ENCODE measurements at places on chromosomes 16 and 17. TPM values are rescaled to one million over a fixed set of nuclear protein-coding genes. Genes with fewer than 3 reads are reported as not detected.

GRCh38 chr17:32488177-32488542 is 1.4 kb downstream of the CDK5R1 start:
- DNase-seq: no peak

- DNase-seq: no peak
These were observed 558.9 kb upstream of the HSBP1 start for GRCh38 chr16:83248735-83249463.

CORO6 gene
- 1.6 TPM for total RNA-seq

CACNA1H gene
- total RNA-seq: 2.1 TPM

DNA sequence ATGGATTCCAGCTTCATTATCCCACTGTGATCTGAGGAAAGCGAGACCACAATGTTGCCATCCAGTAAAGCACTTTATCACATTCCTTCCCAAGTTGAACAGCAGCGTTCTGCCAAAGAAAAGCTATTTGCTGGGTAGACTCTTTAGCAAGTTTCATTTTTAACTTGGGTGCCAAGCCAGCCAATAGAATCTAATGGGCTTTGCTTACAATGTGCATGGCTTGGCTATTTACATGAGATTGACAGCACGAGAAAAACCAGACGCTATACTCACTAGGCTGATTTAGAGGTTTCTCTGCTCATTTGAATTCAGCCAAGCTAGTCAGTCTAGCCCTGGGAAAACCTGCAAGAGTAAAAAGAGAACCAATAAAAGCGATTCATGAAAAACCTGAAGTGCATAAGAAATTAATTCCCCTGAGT is 108.9 kb downstream of the CDH13 start:
- no peak for DNase-seq

DNA sequence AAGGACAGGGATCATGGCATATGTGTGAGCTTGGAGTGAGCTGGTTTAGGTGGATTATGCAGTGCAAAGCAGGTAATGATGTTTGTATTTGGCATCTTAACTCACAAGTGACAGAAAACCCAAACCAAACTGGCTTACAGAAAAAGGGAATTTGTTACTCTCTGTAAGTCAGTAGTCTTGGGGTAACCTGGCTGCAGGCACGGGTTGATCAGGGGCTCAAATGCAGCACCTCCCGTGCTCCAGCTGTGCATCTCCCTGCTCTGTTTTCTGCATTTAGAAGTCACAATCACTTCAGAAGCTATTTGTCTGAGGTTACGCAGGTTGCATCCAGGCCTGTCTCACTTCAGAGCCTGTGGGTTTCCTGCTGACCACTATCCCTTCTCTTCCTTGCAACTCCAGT is 354.3 kb downstream of the CPPED1 start:
- no peak for DNase-seq

DNA sequence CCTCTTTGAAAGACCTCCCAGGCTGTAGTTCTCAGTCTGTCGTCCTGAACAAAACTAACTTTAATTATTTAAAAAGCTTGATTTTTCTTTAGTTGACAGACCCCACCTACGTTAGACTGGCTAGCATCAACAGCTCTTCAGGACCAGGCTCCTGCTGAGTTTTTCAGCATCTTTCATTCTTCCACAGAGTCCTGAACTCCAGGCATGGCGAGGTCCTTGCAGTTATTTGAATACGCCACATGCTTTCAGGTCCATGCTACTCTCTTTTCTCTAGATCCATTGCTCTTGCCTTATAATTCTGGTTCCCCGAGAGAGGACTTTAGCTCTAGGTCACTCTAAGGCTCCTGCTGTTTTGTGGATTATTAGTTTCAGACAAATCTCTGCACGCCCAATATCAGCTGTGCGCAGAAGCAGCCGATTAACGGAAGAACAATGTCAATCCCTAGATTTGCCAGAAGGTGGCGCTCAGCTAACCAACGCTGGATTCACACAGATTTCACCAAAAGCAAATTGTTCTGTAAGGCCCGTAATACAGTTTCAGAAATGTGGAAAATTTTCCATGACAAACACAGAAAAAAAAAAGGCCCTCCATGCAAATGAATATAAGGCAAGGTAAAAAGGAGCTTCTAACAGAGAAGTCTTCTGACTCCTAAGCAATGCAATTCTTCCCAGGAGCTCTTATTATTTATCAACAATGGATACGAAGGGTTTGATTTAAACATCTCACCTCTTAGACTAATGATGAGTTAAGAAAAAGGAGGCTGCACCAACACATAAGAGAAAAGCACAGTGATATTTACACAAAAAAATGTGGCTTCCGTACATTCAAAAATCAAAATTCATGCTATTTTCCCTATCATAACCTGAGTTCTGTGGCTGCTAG is 33.5 kb upstream of the BCO1 start:
- DNase-seq: peak; percentile 31

DNA sequence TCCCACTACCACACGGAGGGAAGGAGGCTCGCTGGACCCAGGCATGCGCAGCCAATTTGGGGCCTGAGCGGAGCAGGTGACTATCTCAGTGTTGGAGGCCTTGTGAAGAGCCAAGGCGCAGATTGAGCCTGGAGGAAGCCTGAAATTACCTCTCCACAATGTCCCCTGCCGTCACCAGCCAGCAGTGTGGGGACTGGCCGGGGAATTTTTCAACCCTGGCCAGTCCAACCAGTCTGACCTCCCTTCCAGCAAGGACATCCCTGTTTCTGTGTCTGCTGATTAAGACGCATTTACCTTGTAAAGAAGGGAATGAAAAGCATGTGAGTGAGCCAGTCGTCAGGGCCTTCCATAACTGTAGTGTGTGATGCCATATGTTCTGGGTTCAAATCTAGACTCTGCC is 198.1 kb upstream of the IRX3 start:
- DNase-seq: no peak

- DNase-seq: no peak
These were observed 45.5 kb downstream of the TBC1D16 start for GRCh38 chr17:79990051-79990592.

DNA sequence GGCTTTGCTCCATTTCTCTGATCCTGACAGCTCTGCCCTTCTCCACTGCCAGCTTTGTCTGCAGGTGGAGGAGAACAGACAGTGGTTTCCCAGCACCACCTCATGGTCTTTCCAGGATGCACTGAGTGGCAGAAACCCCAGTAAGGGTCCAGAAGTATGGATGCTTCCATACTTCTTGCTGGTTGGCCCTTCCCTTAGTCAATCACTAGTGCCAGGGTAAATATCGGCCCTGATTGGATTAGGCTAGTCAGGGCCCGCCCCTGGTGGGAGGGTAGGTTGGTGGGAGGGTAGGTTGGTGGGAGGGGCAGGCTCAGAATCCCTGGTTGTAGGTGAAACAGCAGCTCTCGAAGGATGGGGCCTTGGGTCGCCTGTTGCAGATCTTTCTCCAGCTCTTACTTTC is 10.2 kb downstream of the RNF213 start:
- DNase-seq: peak; percentile 21

MPG gene
- 30.7 TPM for total RNA-seq

DNA sequence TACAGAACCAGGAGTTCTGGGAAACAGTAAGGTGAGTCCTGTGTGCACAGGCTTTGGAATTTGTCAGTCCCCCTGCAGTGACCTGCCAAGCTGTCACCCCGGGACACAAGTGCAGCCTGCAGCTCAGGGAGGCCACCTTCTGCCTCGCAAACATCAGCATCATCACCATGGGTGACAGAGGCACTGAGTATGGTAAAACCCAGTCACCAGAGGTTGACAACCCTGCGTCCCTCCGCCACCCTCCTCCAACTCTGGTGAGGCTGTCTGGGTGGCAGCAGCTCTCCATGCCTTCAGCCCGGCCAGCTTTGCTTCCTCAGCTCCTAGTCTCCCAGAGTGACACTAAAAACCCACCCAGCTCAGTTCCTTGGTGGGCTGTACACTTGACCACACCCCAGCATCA is 221.0 kb downstream of the CPPED1 start:
- DNase-seq: no peak

ZNF500 gene
- 35.6 TPM for total RNA-seq

DNA sequence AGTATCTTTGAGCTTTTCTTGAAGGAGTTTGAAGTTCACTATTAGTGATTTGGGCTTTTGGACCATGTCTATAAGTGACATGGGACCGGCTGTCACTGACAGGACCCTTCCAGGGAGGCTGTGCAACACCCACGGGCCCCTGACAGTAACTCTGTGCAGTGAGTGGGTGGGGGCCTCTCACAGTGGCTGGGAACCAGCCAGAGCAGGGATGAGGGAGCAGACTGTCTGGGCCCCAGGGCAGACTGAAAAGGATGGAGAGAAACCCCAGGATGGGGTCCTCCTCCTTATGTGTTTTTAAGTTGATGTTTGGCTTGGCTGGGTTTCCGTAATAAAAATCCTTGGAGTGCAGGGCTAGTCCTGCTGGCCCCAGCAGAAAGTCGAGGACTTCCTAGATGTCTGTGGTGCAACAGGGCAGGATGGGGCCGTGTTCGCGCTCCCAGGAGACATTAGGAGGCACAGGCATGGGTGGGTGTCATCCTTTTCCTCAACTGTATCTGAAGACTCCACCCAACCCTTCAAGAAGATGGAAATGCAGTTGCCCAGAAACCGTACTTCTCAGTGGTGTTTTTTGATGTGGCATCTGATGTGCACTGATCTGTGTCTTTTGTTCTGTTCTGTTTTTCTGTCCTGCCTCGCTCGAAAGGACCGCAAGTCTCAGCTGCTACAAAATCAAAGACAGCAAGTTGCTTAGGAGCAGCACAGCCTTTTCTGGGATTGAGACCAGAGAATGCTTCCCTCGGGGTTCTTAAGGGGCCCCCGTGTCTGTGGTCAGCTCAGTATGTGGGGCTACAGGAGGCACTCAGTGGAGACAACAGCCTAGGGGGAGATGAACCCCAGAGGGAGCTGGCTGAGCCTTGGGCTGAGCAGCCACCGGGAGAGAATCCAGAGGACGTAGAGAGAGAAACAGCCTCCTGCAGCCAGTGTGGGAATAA is 24.2 kb downstream of the PLD6 start:
- DNase-seq: peak; percentile 63

ANKS4B gene
- not detected for total RNA-seq

GRCh38 chr17:51475730-51476129 is 215.4 kb downstream of the UTP18 start:
- no peak for DNase-seq

CACNG1 gene
- total RNA-seq: not detected

- DNase-seq: no peak
These were observed 852.2 kb upstream of the GOT2 start for GRCh38 chr16:59586331-59586730.

PRAC1 gene
- not detected for total RNA-seq

- DNase-seq: no peak
These were observed 7.7 kb downstream of the BCAR1 start for GRCh38 chr16:75243667-75244224.

DNA sequence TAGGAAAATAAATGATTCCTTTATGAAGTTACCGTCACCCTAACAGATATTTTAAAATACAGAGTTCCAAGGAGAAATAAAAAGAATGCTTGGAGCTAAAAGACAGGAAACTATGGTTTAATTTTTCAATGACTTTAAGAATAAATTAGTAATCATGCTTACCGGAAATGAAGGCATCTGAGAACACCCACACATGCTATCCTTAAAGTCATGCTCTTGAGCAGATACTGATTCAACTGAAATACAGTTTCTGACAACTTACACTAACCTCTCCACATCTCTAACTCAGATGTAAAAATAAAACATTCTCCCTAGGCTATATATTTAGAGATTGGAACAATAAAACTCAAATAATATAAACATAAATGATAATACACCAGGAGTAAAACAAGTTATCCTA is 7.8 kb downstream of the PSMD12 start:
- no peak for DNase-seq

- no peak for DNase-seq
These were observed 9.7 kb downstream of the CDH16 start for GRCh38 chr16:66908762-66909559.

MAP2K6 gene
- 18.3 TPM for total RNA-seq

DHRS7C gene
- not detected for total RNA-seq

- no peak for DNase-seq
These were observed 2.3 kb upstream of the ABCA10 start for GRCh38 chr17:69230939-69231338.

DNA sequence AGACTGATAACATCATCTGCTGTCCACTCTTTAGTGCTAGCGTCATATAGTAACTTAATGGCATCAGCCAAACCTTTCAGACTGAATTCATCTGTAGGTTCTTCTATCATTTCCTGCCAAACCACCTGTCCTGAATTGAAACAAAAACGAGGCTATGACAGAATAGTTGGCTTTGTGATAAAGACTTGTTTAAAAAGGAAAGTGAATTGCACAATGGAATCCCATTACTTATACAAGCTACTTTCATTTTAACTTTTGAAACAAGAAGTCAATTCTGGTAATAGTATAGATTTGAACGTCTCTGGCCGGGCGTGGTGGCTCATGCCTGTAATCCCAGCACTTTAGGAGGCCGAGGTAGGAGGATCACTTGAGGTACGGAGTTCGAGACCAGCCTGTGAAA is 18.2 kb downstream of the LASP1NB start:
- DNase-seq: no peak

DNA sequence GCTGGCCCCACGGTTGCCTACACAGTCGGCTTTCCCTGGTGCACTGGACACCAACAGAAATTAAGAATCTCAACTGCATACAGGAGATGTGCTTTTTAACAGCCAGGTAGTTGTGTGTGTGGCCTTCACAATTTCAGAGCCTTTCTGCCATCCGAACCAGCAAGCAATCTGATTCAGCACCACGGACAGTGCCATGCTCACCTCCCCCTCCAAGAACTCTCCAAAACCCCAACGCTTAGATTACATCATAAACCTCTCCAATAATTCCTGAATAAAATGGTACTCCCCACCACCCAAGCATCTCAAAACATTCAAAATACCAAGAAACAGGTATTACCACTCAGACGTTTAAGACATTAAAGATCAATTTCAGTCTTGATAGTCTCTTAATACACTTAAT is 31.8 kb downstream of the USP7 start:
- DNase-seq: peak; percentile 49

TEX19 gene
- not detected for total RNA-seq

- DNase-seq: no peak
These were observed 45.4 kb downstream of the C16orf78 start for GRCh38 chr16:49419006-49419405.

FSCN2 gene
- total RNA-seq: 0.75 TPM

DNA sequence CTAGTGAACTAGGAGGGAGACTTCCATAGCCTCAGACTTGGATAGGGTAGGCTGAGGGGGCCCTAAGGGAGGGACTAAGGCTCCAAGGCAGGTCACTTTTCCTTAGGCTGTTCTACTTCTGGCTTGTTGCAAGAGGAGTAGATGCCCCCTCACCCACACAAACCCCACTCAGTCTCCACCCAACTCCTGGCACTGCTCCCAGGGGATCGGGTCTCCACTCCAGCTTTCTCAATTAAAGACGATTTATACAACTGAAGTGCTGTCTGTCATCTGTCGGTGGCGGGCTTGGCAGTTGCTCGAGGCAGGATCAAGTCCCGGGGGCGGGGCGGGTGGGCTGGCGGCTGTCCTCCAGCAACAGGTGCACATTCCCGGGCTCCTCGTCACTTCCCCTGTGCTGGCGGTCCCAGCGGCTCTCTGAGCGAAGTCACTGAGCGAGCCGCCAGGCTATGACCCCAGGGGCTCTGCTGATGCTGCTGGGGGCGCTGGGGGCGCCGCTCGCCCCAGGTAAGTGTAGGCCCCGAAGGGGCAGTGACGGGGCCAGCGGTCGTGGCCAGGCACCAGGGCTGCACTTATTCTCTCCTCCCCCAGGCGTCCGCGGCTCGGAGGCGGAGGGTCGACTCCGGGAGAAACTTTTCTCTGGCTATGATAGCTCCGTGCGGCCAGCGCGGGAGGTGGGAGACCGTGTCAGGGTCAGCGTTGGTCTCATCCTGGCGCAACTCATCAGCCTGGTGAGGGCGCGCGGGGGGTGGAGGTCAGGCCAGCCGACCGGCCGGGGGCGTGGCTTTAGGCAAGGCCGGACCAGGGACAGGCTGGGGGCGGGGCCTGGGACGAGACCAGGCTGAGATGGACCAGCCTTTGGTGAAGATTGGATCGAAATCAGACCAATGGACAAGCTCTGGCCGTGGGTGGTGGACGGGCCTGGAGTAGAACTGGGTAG is at the start of gene CHRNB1:
CHRNB1 (plus strand) TSS at position 380 of the 937 bp plus-strand sequence; CDS start at position 447, 67 bp downstream.
- no peak for DNase-seq
